Cerebellum (tissue), 4 donors: ENCODE measurements at places on chromosomes 4 and X. TPM values are rescaled to one million over a fixed set of nuclear protein-coding genes. Genes with fewer than 3 reads are reported as not detected.

TENM3 gene
- 163 TPM for total RNA-seq

EIF2S3 gene
- total RNA-seq, result 122 TPM

TIGD4 gene
- total RNA-seq, result 3.7 TPM

PNMA3 gene
- total RNA-seq, result 8.1 TPM
